Muscle of arm (tissue), 14 donors: ENCODE measurements at places on chromosomes 16 and 17.

DNA sequence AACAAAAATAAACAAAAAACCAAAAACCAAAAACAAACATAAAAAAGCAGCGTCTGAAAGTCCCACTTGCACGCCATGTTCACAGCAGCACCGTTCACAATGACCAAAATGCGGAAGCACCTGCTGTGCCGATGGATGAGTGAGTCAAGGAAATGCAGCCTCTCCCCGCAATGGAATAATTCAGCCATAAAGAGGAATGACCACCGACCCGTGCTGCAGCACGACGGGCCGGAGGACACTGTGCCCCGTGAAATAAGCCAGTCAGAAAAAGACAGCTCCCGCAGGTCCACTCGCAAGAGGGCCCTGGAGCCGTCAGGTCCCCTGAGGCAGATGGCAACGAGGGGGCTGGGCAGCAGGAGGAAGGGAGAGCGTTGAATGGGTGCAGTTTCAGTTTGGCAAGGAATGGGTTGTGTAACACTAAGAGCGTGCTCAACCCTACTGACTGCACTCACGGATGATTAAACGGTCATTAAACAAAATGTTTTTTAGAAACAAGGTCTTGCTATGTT is 5.1 kb downstream of the CLCN7 start:
- DNase-seq = no peak

DNA sequence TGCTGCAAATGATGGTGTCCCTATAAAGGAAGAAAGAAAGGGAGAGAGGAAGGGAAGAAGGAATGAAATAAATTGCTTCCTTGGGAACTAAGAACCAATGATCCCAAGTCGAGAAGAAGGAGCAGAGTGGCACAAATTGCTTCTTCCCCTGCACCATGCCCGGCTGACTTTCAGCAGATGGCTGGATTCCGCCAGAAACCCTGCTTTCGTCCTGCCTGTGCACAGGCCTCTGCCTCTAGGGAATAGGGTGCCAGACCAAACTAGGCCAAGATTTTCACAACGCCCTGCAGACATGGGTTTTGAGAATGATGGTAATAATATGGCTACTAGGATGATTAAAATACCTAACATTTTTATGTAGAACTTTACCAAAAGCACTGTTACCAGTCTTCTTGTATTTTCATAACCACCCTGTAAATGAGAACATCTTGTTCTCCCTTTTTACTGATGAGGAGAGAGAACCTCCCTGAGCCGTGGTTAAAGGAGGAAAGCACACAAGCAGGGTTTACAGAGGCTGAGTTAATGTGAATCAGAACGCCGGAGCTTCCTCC is 122.1 kb upstream of the HSBP1 start:
- no peak for DNase-seq

DNA sequence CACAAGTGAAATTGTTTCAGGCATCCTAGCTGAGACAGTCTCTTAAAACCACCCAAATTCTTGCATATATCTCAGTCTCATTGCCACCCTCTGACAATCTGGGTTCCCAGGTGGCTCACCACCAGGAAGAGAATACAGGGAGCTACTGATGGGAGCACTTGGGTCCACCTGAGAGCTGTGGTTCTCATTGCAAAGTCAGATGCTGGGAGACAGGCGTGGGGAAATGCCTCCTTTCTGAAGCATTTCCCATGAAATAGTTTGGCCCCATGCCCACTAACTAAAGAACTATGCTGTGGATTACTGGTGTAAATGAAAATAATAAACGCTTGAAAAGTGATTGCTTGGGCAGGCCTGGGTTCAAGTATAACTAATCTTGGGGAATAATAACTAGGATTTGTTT is 70.3 kb downstream of the CMC2 start:
- no peak for DNase-seq

- DNase-seq = peak; percentile 44
These were observed 1253.7 kb upstream of the CDH8 start for GRCh38 chr16:63289834-63290460.

- no peak for DNase-seq
These were observed 1.6 kb downstream of the SLC47A2 start for GRCh38 chr17:19714542-19715411.

DNA sequence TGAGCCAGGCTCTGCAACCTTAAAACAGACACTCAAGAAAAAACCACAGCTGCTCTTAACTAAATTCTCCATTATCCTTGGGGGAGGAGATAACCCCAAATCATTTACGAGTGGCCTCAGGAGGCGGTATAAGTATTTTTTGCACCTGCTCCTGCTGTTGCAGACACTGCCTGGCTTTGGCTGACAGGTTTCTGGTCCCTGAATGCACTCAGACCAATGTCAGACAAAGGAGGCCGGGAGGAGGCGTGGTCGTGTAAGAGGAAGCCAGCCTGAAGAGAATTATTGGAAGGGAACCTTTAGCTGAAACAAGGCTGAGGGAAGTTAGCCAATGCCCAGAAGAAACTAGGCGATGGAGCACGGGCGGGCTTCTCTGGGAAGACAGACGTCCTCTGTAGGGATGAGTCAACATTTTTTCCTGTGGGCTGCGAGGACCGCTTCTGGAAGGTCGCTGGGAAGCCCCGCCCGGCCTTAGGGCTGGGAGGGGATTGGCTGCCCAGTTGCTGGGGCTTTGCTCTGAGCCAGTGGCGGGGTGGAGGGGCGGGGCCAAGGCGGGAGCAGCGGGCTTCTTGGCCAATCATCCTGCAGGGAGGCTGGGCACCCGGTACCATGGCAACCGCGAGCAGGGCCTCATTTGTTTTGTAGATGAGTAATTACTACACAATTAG is 82.3 kb downstream of the CCDC182 start:
- DNase-seq = peak; percentile 91
